ENCODE measurements at places on chromosomes 16 and 17.

DNA sequence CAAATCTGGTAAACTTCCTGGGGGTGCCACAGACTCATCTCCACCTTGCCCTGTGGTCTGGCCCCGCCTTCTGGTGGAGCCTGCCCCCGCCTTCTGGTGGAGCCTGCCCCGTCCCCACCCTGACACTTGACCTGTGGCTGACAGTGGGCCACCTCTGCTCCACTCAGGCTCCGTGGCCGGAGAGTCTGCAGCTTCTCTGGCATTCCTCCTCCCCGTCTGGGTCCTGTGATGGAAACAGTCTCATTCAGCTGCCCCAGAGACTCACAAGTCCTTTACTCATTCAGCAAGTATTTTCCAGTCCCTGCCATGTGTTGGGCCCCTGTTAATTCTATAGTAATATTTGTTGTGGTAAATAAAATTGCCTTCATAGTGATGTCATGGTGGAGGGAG is 21.0 kb upstream of the G6PC1 start:
- no peak for DNase-seq

- DNase-seq: no peak
These were observed 834.0 kb downstream of the CDH11 start for GRCh38 chr16:64287655-64288528.

DNA sequence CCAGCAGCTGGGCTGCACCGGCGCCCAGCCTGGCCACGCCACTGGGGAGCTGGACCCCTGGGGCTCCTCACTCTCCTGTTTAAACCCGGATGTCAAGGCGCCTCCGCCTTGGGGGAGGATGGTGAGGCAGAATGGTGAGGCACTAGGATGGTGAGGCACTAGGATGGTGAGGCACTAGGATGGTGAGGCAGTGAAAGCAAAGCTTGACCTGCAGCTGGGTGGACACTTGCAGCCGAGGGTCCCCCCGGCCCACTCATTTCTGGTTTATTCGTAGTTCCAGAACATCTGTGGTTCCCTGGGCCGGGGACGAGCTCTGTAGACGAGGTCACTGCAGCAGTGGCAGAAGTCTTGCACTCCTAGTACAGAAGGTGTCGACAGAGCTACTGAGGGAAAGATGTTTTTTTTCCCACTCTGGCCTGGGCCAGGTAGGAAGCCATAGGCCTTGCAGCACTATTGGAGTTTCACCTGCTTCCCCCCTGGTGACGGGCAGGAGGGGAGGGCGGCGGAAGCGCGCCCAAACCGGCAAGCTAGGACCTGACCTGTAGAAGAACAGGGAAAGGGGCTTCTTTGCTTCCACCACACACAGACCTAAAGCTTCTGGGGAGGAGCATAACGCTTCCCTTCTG is 1.1 kb upstream of the HNF1B start:
- no peak for DNase-seq

DNA sequence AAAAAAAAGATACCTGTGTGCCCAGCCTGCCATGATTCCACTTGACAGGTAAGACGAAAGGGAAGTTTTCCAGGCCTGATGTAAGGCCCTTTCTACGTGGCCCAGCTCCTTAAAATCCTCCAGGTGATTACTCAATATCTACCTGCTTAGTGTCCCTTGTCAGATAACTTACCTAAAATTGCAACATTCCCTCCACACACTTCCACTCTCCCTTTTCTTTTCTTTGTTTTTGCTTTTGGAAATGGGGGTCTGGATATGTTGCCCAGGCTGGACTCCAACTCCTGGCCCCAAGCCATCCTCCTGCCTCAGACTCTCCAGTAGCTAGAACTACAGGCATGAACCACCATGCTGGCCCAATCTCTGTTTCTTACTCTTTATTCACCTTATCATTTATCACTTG is 7.2 kb upstream of the PLXDC1 start:
- no peak for DNase-seq

DNA sequence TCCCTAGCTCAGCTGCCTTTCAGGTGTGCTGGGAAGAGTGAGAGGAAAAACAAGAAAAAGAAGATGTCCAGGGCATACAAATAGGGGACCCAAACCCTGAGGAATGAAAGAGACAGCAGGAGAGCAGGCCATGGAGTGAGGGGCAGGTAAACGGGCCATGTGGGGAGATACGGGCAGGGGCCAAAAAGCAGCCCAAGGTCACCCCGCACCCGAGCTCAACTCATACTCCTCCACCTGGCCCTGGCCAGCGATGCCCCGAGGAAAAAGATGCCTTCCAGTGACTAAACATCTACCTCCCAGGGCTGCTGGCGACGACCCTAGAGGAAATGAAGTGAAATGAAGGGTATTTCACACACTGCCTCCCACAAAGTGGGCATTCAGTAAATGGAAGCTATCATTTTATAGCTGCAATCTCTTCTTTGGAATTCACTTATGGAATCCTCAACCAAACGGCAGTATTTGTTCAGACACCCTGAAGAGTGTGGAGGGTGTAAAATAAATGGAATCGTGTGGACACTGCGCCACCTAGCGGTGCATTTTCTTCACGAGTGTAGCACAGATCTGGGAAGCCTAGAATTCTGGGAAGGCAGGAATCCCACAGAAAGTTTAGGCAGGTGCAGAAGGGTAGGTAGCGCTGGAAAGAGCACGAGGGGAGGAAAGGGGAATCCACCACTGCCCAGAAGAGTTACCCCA is 14.9 kb downstream of the ELAC2 start:
- DNase-seq: peak; percentile 100

GRCh38 chr17:48625495-48626244 is 488 bp downstream of the HOXB9 start:
- DNase-seq: no peak

DNA sequence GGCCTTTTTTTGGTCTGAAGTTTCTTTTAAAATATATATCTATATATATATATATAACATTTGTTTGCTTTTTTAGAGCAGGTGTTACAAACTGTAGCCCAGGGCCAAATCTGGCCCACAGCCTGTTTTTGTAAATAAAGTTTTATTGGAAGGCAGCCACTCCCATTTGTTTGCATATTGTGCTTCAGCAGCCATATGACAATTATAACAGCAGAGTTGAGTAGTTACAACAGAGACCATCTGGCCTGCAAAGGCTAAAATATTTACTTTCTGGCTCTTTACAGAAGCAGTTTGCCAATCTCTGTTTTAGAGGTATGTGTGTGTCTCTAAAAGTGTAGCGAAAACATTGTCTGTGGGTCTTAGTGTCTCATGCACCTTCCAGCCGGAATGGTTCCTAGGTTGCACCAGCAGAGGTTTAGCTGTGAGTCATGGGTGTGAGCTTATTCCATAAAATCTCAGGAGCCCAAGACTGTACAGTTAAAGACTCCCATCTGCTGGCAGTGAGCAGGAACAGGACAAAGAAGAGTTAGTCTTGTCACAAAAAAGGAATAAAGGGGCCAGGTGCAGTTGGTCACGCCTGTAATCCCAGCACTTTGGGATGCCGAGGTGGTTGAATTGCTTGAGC is 23.8 kb downstream of the LCMT1 start:
- DNase-seq: no peak

GRCh38 chr17:58677194-58677880 is 14.5 kb downstream of the TEX14 start:
- no peak for DNase-seq

DNA sequence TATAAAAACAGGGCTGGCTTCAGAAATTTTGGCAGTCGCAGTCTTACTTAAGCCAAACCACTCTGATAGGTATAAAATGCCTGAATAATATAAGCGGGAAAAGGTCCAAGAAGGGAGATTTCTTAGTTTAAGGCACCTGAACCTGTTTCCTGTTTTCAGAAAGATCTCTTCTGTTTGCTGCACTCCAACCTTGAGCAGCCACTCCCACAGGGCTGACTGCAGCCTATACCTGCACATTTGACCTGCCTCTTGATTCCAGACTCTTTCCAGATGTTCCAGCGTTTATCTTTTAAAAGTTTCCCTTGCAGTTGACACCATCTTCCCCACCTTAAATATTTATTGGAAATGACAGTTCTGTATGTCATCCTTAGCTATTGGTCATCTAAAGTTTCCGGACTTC is 132.2 kb downstream of the SKAP1 start:
- no peak for DNase-seq

DNA sequence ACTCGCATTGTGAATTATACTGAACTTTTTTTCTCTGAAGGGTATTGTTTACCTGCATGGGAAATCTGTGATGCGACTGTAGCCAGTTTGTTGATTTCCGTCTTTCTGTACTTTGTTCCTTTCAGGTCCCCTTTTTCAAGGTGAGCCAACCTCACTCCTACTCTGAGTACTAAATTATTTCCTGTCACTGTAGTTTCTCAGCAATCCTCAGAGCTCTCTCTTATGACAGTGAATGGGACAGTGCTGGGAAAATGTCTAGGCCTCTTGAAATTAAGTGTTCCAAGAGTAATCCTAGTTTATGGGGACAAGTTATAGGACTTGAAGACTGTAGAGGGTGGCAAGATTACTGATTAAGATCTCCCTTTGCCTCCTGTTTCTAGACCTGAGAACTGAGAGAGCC is 167.6 kb downstream of the CNTNAP4 start:
- DNase-seq: no peak

- DNase-seq: peak; percentile 98
These were observed 6.7 kb downstream of the SPACA3 start for GRCh38 chr17:32998111-32998886.

GRCh38 chr16:17311333-17312093 is 159.2 kb downstream of the XYLT1 start:
- DNase-seq: no peak

- DNase-seq: no peak
These were observed 81.1 kb downstream of the MAF start for GRCh38 chr16:79519448-79519847.

DNA sequence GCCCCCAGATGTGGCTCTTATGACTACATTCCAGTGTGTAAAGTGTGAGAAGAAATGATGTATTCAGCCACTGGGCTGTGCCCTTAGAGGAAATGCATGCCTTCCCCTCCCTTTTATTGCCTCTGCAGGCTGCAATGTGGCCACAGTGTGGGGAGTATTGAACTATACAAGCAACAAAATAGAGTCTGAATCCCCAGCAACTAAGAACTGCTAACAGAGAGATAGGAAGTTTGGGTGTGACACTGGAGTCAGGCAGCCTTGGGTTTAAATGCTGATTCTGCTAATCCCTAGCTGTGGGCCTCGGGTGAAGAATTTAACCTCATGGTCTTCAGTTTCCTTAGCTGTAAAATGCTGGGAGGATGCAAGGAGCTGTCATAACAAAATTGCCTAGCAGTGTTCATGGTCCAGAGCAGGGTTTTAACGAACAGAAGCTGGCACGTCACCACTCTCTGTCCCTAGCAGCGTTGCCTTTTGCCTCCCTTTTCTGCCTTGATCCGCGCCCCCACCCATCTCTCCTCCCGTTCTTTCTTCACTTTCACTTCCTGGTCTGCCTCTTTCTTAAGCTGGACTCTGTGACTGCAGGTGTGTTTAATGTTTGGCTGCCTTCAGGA is 50.3 kb downstream of the KPNA2 start:
- no peak for DNase-seq

DNA sequence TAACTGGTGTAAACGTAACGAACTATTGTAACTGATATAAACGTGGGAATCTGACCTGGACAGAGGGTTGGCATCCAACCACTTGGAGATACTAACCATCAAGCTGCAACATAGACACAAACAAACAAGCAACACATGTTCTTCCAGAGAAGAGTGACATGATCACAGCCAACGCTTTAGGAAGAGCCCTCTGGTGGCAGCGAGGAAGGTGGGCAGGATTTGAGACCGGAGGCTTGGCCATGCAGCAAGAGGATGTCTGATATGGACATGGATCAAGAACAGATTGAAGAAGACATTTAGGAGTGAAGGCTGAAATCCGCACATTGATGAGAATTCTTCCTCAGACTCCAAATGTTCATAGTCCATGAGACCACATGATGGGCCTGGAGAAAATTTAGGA is 40.3 kb upstream of the TNRC6A start:
- DNase-seq: no peak

- no peak for DNase-seq
These were observed 35.2 kb downstream of the MPHOSPH6 start for GRCh38 chr16:82134846-82135245.

DNA sequence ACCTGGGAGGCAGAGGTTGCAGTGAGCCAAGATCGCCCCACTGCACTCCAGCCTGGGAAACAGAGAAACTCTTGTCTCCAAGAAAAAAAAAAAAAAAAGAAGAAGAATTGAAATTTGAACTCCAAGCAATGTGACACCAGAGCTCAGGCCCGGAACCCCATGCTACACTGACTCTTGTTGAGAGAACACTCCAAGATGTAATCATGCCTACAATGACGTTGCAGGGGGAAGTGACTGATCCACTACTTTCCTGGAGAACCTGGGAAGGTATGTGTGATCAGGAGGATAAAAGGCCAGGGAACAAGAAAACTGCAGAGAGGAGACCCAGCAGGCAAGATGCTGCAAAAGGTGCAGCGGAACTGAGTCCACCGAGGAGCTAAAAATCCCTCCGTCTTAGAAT is 57.9 kb downstream of the ADCY9 start:
- DNase-seq: no peak

DNA sequence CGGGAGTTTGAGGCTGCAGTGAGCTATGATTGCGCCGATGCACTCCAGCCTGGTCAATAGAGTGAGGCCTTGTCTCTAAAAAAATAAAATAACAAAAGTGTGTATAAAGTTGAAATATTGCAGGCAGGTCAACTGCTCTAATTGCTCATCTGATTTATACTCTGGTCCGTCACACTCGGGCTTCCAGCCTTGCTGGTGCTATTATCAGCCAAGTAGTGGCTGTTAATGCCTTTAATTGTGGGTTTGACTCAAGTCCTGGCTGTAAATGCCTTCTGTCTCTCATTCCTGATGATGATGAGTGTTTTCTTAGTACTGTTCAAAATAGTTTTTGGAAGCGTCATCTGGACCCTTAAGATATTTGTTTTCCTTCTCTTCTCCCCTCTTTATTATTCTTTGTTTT is 18.4 kb downstream of the SYT17 start:
- no peak for DNase-seq

DNA sequence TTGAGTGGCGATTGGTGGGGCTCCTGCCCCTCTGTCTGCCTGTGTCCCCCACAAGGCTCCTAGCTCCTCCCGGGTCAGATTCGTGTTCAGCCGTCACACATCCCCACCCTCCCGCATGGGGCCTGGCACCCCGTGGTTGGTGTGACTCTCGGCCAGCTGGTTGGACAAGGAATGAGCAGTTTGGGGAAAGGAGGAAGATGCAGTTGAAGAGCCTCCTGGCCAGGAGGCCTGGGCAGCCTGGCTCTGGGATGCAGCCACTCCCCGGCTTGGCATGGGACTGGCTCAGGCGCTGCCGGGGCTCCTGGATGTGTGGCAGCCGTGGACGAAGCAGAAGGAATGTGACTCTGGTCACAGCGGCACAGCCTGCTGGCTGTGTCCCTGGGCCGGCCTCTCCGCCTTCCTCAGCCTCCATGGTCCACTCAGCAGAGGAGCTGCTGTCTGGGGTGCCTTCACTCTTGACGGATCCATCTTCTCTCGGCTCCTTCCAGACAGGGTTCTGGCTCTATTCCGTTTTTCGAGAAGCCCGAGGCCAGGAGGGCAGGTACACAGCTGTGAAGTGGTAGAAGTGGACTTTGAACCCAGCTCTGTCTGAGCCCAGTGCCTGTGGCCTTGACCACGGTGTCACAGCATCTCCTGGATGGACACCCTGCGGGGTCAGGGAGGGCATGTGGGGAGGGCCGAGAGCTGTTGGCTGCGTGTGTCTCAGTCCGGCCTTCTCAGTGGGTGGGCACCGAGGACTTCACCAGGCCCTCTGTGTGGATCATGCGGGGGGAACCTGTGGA is 2.1 kb downstream of the TRAF7 start:
- DNase-seq: no peak
